ENCODE measurements at places on chromosomes 7 and 10.

GRCh38 chr7:50068850-50069551, 24.0 kb downstream of the ZPBP start:
- DNase-seq, result peak; percentile 33

DNA sequence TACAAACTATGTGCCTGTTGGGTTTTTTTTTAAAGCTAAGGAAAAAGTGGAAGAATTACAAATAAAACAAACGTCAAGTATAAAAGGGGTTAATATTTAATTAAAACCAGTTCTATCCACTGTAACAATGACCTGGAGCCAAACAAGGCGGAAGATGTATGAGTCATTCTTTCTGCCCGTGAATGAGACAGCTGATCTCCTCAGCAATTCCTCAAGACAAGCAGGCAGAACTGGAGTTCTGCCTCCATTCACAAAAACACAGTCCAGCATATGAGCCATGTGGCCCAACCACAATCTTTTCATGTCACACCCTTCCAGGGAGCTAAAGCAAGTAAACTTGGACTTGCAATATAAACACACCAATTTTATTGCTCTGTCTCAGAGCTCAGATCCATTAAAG, 8.4 kb downstream of the ETV1 start:
- no peak for DNase-seq

DNA sequence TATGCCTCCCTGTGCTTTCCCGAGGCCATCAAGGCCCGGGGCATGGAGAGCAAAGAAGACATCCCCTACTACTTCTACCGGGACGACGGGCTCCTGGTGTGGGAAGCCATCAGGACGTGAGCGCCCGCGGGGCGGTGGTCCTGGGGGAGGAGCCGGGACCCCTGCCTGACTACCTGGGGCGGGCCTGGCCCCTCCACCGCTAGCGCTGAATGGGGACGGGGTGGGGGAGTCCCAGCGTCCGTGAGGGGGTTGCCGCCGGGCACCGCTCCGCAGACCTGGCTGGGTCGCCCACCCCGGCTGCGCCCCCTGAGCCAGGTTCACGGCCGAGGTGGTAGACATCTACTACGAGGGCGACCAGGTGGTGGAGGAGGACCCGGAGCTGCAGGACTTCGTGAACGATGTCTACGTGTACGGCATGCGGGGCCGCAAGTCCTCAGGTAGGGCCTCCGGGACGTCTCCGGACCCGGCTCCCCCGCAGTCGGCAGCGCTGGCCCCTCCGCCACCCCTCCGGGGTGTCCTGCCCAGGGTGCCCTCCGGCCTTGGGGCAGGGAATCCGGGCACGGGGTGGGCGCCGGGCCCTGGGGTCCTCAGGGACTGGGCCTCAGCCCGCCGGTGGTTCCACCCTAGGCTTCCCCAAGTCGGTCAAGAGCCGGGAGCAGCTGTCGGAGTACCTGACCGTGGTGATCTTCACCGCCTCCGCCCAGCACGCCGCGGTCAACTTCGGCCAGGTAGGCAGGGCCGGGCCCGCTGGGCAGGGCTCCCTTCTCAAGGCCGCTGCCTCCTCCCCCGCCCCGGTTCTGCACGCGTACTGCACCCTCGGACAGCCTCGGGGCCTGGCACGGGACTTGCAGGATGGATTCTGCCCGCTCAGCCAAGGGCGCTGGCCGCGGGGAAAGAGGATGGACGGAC, 69.3 kb downstream of the ALOX5 start:
- DNase-seq, result no peak

- DNase-seq, result no peak
Measured at GRCh38 chr7:132256721-132257212, 319.5 kb downstream of the PLXNA4 start.

DNA sequence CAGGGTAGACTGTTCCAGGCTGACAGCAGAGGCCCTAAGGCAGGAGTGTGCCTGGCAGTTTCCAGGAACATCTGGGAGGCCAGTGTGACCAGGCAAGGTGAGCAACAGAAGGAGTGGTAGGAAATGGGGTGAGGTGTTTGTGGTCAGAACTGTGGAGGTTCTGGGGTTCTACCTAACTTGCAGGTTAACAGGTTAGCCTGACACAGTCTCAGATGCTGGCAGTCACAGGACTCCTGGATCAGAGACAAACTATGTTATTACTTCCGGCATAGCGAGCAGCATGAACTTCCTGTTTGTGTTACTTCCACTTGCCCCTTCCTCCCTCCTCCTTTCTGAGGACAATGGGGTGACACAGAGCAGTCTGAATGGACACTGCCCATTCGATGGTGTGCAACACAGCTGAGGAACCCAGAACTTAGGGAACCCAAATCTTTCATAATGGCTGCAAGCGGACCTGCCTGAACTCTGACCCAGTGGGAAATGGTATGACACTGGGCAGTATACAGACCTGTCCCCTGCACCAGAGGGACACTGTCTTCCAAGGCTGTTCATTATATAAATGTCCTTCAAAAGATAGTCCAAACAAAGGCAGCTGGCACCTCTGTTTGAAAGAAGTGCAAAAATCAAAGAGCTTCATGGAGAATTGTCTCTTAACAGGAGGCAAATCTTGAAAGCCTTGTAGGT, 3.9 kb upstream of the SAR1A start:
- DNase-seq, result peak; percentile 39

GRCh38 chr10:73655990-73656298, at the start of gene SYNPO2L:
Gene SYNPO2L (minus strand): TSS chr10:73656029. CDS start chr10:73655922, 107 bp downstream.
- DNase-seq, result no peak

DNA sequence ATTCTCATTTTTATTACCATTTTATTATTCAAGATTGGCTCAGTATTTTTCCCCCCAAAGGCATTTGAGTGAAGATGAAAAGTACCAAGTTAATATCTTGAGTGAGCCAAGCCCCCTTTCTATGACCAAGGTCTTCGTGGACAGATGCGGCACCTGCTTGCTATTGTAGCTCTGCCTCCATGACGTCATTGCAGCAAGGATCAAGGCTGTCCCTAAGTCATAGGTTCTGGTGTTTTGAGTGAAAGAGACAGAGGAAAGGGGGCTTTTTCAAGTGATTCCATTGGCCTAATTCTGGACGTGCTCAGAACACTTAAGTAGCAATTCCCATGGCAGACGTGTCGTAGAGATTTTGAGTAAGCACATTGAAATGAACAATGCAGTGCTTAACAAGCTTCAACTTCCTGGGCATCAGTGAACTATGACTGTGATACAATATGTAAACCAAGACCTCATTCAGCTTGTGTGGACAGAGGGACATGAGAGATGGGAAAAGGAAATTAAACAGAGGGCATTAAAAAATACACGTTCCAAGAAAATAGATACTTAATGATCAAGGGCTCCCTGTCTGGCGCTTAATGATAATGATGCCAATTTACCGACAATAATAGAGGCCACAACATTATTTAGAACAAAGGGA, 248.7 kb upstream of the NPVF start:
- DNase-seq, result no peak

GRCh38 chr7:89085580-89085979, 290.0 kb upstream of the TEX47 start:
- no peak for DNase-seq

DNA sequence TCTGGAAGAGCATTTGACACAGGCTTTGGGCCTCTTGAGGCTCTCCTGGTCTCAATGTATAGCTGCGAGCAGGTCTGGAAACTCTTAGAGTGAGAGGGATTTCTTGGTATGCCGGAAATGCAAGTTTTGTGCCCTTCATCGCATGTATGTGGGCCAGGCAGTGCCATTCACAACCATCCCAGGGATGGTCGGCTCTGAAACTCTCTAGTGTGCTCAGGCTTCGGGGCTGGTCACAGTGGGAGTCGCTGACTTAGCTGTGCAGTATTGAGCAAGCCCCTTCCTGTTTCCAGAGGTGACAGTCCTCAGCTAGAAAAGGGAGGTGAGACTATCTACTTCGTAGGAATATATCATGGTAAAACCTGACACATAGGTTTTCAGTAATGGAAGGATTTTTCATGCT, 2.0 kb upstream of the AOAH start:
- DNase-seq, result no peak

GRCh38 chr10:3258394-3258793, 85.8 kb upstream of the PITRM1 start:
- no peak for DNase-seq

GRCh38 chr7:39509436-39509835, 56.8 kb upstream of the YAE1 start:
- no peak for DNase-seq

GRCh38 chr7:102834466-102834865, 78.3 kb upstream of the LRRC17 start:
- DNase-seq, result no peak
